Dorsolateral prefrontal cortex (tissue), 122 donors: ENCODE measurements at places on chromosomes 1 and 21. TPM values are rescaled to one million over a fixed set of nuclear protein-coding genes. Genes with fewer than 3 reads are reported as not detected.
A peak's percentile ranks its signal among the peaks of the same experiment; 100 is the strongest.

DNA sequence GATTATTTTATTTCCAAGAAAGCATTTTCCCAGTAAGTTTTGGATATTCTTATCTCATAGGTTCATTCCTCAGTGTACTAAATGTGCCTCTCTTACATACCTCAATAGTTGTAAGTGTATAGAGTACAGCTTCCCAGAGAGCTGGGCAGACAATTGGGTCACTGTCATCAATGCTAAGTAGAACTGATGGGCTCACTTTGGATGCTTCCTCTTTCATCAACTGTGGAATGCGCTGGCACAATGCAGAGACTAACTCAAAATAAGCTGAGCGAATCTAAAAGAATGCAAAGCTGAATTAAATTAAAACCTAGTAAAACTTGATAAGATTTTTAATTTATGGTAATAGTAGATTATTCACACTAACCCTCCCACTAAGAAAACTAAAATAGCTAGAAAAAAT, 21.5 kb downstream of the LTN1 start:
- DNase-seq = no peak

DNA sequence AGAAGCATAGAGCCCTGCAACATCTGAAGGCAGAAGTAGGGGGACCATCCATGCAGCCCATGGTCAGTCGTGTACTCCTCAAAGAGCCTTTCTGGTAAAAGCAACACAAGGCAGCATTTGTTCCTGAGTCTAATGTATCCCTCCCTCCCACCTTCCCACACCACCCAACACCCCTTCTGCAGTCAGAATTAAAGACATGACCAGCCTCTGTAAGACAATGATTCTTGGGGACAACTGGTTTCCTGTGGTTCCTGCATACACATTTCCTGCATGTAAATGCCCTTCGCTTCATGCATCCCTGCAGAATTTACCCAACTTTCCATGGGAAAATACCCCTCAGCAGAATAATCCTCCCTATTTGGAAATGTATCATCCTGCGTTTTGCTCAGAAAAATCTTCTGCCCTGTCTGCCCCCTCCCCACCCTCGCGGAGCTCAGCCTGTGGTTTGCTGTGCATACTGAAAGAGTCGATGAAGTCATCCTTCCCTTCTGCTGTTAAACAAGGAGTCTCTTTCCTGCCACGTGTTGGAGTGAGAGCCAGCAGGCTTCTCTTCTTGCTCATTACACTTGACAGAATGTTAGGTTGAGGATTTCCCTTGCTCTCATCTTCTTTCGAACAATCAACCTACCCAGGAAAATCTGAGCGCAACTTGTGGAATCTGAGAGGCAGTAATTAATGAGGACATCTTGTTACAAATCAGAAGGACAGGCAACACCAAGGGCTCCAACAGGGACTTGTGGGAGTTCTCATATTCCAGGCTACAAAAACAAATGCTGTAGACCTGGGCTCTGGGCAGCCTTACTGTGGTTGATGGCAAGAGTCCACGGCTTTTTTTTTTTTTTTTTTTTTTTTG, 4.7 kb downstream of the TNN start:
- DNase-seq = peak; percentile 40

GRCh38 chr1:205658943-205659581, 21.2 kb downstream of the SLC45A3 start:
- DNase-seq = peak; percentile 85

GRCh38 chr1:153775458-153776327, 486 bp downstream of the SLC27A3 start:
- DNase-seq = no peak

- no peak for DNase-seq
These were observed 119.7 kb downstream of the ZNF326 start for GRCh38 chr1:90114521-90115141.

- no peak for DNase-seq
These were observed 46.7 kb upstream of the HAO2 start for GRCh38 chr1:119321666-119322419.

DNA sequence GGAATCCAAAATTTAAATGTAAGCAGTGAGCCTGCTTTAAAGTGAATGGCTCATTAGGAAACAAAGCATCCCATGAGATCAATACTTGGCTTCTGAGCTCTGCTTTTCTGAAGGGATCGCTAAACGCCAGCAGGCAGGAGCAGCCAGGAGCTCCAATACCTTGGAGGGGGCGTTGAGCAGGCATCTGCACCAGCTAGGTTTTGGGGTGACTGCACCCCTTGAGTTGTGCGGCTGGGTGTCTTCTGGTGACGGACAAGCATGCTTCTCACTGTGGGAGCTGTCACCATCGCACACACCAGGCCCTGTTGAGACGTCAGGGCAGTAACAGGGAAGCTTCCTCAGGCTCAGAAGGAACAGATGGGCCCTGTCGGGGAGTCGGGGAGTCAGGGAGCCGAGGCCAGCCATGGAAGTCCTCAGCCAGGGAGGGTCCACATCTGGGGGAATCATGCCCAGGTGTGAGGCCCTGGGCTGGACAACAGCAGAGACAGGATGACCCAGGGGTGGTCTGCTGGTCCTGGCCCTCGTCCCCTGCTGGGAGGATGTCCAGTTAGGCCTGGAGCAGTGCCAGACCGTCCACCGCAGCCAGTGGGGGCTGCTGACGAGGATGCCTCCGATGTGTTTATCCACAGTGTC, 57.9 kb upstream of the ADARB1 start:
- peak; percentile 30 for DNase-seq

- no peak for DNase-seq
These were observed 30.6 kb upstream of the SLC30A10 start for GRCh38 chr1:219958875-219959417.

DNA sequence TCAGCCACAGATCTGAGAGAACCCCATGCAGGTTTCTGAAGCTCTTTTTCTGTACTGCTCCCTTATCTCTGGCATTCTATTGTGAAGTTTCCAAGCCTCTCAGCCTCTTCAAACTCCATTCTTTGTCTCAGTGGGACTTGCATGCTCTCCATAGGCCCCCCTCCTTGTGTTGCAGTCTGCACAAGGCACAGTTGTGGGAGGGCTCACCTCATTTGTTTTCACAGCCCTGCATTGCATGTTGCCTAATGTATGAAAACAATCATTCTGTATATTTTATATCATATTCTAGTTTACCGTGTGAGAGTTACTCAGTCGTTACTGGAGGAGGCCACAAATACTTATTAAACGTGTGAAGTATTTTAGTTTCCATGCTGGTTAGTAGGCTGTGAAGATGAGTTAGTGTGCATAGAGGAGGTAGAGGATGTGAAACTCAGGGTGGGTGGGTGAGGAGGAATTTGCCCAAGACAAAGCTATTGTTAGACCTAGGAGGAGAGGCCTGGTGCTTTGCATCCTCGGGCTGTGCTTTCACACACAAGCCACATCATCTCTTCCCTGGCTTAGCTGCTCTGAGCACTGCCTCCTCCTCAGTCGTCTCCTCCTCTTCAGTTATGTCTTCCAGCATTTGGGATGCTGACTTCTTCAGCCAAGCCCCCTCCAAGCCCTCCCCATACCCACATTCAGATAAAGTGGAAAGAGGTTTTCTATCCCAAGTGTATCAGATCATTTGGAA, 7.8 kb upstream of the CHI3L2 start:
- no peak for DNase-seq

- no peak for DNase-seq
These were observed 93.7 kb downstream of the WDR3 start for GRCh38 chr1:118023199-118023598.

- DNase-seq = no peak
These were observed 49.6 kb downstream of the HSF2BP start for GRCh38 chr21:43609501-43610340.

DNA sequence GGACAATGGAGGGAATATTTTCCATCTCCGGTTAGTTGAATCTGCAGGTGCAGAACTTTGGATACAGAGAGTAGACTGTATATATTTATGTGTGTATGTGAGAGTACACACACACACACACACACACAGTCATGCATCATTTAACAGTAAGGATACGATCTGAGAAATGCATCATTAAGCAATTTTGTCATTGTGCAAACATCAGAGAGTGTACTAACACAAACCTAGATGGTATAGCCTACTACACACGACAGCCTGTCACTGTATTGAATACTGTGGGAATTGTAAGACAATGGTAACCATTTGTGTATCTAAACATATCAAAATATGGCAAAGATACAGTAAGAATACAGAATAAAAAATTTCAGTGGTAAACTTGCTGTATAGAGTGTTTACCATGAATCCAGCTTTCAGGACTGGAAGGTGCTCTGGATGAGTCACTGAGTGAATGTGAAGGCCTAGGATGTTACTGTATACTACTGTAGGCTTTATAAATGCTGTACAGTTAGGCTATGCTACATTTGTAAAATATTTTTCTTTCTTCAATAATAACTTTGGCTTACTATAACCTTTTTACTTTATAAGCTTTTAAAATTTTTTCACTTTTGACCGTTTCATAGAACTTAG, 138.5 kb downstream of the ZZZ3 start:
- no peak for DNase-seq

DNA sequence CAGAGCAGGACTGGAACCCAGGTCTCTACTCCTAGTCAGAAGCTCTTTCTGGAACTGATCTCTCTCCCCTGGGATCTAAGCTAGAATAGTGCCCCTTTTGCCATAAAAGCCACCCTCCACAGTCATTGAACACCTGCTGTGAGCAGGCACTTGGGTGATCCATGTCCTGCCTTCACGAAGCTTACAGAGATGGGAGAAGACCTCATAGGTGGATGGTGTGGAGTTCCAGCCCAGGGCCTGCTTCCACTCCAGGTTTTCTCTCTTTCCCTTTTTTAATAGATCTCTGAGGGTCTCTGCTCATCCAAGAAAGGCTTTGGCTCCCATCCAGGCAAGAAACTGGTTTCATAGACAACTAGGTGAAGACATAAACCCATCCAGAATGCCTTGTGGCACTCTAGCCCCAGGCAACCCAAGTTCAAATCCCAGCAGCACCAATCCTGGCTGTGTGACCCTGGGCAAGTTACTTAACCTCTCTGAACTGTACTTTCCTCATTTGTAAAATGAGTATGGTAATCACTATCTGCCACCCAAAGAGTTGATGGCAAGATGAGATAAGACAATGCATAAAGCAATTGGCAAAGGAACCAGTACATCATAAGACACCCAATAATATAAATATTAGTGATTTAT, 46.4 kb upstream of the TMEM51 start:
- DNase-seq = no peak

DNA sequence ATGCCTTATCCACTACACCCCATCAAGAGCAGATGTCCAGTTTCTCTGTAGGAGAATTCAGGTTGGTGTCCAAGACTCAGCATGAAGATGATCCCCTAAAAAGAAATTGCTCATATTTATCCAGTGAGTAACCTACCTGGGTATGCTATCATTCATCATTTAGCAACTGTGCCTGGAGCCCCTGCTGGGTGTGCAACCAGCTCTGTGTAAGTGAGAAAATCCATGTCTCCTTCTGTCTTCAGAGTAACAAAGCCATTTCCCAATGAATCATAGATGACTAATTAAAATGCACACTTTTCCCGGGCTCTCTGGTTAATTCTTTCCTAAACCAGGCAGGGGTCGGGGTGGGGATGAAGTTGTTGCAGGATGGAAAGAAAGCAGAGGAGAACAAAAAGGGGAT, 35.8 kb downstream of the OLFML3 start:
- no peak for DNase-seq

DNA sequence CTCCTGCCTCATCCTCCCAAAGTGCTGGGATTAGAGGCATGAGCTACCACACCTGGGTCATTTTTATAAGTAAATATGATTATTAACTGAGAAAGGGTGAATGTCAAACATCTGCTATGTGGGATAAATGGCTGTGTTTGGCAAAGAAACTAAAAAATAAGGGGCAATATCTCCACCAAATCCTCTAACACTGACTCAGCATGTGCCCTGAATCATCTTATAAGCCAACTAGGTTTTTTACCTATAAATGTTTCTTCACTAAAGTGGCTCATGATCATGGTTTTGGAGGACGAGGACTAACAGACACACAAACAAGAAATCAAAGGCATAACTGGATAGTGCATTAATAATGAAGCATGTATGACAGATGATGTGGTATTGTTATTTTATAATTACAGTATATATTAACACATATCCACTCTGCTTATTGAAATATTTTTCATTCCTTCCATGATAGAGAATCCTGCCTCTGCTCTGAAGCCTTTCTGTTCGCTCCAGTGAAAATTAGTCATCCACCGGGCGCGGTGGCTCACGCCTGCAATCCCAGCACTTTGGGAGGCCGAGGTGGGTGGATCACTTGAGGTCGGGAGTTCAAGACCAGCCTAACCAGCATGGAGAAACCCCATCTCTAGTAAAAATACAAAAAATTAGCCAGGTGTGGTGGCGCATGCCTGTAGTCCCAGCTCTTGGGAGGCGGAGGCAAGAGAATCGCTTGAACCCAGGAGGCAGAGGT, 11.7 kb upstream of the ARHGAP29 start:
- DNase-seq = no peak

DNA sequence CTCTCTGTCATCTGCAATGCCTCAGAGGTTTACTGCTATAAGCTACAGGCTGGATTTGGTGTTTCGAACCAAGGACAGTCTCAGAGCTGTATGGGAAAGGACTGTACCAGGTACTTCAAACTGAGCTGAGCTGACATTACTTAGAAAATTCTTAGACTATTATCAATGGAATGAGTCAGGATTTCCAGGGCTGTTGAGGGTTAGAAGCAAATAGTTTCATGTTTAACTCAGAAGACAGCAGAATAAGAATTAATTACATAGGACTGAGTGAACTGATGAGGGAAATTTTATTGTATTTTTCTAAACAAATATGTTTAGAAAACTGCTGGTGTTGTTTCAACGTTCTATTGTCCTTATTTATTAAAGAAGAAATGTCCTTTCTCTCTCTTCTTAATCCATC, 74.3 kb upstream of the CAPZB start:
- DNase-seq = no peak

GRCh38 chr1:202860744-202861419, 28.1 kb downstream of the RABIF start:
- DNase-seq = peak; percentile 58

DNA sequence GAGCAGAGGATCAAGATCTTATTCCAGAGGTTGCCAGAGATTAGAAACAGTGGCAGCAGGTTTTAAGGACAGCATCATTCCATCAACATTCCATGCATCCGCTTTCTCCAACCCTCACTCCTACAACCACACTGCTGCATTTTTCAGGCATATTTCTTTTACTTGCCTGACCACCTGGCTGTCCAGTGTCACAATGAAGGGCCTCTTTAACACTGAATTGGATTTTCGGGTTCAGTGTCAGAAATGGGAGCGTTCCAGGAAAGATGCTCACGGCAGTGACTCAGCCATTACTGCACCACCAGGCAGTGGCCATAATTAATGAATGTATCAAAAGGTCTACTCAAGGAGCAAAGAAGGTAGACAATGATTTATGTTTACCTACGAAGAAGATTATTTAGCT, 200.4 kb upstream of the ESRRG start:
- no peak for DNase-seq

Gene LDLRAD1
- not detected for total RNA-seq

Gene MMEL1
- 2.2 TPM for total RNA-seq

Gene GNAT2
- not detected for total RNA-seq

Gene CHI3L2
- 0.72 TPM for total RNA-seq

Gene TAS1R1
- 0.20 TPM for total RNA-seq

Gene EDARADD
- total RNA-seq = not detected

Gene COL24A1
- total RNA-seq = 13.0 TPM

Gene C1orf210
- not detected for total RNA-seq

Gene MT1HL1
- not detected for total RNA-seq

Gene WNT2B
- 14.8 TPM for total RNA-seq
